ENCODE measurements at places on chromosomes 12 and 14.

- DNase-seq, result no peak
These were observed 24.6 kb downstream of the PTPRR start for GRCh38 chr12:70895956-70896355.

- no peak for DNase-seq
These were observed 31.0 kb upstream of the NPFF start for GRCh38 chr12:53538209-53538689.

- DNase-seq, result peak; percentile 24
These were observed 3.5 kb upstream of the KLC1 start for GRCh38 chr14:103625356-103626095.

- no peak for DNase-seq
These were observed 165.7 kb downstream of the SLC16A7 start for GRCh38 chr12:59761542-59761941.

- DNase-seq, result no peak
These were observed 105.6 kb downstream of the KSR2 start for GRCh38 chr12:117863002-117863709.

DNA sequence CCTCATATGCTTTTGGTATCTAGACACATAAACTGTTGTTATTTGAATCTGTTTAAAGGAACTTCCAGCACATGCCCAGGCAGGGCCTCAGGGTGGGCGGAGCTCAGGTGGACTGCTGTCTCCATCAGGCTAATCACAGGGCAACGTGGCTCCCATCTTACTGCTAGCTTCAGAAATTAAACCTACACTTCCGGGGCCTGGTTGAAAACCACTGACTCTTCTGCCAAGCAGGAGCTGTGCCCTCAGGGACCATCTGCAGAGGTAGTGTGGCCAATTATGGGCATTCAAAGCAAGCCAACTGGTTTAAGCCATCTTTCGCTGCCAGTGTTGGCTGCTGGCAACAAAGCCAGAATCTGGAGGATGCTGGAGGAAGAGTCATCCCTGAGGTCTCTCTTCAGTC lies 97.5 kb downstream of the TMX1 start:
- DNase-seq, result no peak

GRCh38 chr14:52042371-52043289 lies 26.2 kb downstream of the NID2 start:
- DNase-seq, result no peak

- no peak for DNase-seq
These were observed 442 bp downstream of the FLVCR2 start for GRCh38 chr14:75578786-75579337.

DNA sequence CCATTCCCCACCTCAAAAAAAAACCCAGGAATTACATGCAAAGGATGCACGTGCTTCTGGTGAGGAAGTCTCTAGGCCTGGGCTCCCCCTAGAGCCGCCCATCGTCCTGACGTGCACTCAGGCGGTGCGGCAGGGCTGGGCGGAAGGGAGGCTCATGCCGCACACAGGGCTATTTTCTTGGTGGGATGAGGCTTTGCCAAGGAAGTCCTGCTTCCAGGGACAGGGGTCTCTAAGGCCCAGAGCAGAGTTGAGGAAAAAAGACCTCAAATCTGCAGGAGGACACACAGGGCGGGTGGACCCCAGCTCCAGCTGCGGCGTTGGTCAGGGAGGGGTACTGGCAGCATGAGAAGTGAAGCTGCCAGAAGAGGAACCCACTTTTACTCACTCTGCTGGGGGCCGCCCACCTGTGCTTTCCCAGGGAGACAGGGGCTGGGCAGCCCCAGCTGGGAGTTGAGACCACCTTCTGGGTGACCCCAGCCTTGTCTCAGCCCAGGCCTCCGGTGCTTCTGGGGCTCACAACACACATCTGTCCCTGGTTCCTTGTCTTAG lies 4.2 kb downstream of the RHOF start:
- DNase-seq, result no peak

DNA sequence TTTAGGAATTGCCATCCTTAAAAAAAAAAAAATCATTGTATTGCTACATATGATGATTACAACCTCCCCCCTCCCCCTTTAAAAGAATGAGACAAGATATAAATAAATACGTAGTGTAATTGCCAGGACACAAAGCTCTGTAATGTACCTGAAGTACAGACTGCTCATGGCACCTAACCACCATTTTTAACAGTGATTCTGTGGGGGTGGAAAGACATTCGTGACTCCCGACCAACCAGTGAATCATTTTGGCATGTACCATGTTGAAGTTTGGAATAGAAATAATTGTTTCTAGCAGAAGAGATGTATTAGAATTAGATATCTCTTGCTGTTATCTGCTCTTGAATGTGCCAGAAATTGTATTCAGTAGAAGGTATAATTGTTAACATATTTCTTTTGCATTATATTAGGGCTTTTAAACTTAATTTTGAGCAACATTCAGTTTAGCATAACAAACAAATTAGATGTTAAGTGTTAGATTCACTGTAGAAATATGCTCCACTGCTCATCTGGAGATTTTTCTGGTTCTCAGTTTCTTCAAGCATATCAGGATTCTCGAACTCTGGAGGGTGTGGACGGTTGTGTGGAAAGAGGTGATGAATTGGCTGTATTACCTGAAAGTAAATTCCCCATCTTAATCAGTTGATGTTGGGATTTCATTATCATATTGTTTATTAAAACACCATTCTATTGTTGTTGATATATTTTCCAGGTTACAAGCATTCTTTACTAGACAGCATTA lies 31.1 kb downstream of the FRS2 start:
- DNase-seq, result no peak

DNA sequence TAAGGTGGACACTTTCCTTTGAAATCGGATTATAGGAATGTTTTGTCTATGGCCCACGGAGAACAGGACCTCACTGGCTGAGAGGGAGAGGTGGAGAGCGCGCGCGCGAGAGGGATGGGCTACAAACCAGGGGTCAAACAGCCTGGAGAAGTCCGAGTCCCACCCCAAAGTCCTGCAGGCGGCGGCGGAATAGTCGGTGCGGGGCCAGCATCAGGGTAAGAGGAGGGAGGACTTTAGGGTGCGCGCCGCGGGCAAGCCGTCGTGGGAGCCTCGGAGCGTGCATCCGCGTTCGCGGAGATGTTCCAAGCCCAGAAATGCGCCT lies 3.3 kb upstream of the HOXC8 start:
- DNase-seq, result no peak

DNA sequence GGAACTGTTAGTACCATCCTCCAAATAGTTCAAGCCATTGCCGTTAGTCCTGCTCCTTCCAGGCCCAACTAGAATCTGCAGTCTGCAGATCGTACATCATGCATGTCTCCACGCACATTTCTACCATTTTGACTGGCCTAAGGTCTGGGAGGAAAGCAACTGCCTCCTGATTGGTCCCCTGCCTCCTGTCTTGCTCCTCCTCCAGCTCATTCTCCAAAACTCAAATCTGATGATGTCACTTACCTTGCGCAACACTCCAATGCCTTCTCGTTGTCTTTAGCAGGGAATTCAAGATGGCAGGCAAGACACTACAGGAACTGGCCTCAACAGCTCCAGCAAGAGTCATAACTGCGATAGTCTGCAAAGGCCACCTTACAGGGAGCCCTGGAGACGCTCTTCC lies 9.7 kb upstream of the HCAR1 start:
- no peak for DNase-seq
